ENCODE measurements at places on chromosomes 6 and 20.

DNA sequence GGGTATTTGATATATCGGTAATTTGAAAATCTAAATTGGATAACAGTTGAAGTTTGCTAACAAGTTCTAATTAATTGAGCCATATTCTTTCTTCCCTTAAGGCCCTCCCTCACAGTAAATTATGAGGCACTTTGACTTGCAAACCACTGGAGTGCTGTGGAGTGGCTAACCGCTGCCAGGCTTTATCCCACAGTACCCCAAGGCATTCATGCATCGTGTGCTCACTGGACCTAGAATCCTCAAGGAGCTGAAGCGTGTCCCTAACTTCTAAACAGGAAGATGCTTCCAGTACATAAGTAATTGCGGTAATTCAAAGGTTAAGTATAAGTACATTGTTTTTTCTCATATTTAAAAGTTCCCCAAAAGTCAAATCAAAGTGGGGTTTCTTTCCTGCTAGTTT lies 499.9 kb downstream of the TFAP2A start:
- no peak for DNase-seq

DNA sequence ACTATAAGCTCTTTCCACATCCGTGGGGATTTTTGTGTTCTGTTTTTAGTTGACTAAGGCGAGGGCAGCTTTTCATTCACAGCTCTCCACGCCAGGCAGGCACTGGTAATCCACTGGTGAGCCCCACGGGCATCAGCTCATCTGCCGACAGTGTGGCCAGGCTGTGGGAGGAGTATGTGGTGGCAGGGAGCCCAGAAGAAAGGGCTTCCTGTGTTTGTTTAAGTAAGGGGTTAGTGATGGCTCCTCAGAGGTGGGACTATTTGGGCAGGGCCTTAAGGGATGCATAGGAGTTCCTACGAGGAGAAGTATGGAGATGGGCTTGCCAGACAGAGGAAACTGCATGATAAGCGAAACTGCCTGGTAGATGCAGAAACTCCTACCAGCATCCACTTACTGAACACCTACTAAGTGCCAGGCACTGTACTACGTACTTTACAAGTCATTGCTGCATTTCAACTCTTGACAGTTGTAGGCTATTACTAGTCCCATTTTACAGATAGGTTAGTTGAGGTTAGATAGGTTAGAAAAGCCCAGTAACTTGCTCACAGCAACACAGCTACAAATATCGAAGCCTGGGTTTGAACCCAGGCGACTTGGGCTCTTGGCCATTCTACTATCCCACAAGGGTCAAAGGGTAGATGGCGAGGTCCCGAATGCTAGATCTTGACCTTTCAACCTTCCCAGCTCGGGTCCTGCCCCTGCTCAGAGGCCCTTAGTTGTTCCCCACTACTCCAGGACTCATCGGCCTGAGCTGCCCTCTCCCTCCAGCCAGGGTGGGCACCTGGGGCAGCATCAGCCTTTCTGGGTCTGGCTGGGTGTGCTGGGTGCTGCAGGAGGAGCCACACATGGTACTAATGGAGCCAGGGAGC lies 55.1 kb downstream of the CEBPB start:
- no peak for DNase-seq

- no peak for DNase-seq
These were observed 15.8 kb downstream of the SHPRH start for GRCh38 chr6:145948328-145948727.

- DNase-seq, result no peak
These were observed 18.1 kb downstream of the ELMO2 start for GRCh38 chr20:46388201-46388836.

DNA sequence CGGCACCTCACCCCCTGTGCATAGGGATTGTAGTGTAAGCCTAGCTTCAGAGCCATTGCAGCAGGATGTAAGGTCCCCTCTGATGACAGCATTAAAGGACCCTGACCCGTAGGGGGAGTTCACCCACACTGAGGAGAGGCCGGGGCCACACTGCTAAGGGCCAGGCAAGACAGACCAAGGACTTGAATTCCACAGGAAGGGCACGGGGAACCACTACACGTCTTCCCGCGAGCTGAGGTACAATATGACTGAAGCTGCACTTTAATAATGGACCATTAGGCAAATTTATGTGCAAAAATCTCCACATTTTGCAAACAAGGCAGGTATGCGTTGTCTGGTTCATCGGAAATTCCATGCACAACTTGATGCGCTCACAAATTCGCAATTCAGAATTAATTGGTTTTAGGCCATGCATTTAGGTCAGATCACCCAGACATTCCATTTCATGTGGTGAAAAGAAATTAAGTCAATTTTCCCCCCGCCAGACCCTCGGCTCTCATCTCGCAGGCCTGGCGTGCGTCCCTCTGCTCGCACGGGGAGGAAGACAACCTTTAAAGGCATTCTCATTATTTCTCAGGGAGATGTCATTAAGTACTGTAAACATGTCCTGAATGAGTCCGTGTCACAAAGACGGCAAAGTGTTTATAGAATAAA lies 111.8 kb downstream of the FOXA2 start:
- no peak for DNase-seq

GRCh38 chr6:140285471-140285870 lies 911.0 kb upstream of the CITED2 start:
- DNase-seq, result no peak

DNA sequence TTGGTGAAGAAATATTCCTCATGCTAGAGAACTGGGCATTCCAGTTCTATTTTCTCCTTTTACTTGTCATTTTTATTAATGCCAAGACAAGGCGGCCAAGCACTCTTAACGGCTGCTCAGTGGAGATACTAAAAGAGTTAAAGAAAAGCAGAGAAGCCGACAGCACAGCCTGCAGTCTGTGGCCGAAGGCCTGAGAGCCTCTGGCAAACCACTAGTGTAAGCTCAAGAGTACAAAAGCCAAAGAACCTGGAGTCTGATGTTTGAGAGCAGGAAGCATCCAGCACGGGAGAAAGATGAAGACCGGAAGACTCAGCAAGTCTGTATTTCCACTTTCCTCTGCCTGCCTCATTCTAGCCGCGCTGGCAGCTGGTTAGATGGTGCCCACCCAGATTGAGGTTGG lies 167.1 kb upstream of the FUT9 start:
- no peak for DNase-seq

DNA sequence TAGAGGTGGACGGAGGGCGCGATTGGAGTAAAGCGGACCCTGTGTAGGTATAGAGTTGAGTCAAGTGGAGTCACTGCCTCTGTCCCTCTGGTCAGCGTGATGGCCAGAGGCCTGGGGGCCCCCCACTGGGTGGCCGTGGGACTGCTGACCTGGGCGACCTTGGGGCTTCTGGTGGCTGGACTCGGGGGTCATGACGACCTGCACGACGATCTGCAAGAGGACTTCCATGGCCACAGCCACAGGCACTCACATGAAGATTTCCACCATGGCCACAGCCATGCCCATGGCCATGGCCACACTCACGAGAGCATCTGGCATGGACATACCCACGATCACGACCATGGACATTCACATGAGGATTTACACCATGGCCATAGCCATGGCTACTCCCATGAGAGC lies 479 bp downstream of the SLC39A7 start:
- DNase-seq, result no peak

DNA sequence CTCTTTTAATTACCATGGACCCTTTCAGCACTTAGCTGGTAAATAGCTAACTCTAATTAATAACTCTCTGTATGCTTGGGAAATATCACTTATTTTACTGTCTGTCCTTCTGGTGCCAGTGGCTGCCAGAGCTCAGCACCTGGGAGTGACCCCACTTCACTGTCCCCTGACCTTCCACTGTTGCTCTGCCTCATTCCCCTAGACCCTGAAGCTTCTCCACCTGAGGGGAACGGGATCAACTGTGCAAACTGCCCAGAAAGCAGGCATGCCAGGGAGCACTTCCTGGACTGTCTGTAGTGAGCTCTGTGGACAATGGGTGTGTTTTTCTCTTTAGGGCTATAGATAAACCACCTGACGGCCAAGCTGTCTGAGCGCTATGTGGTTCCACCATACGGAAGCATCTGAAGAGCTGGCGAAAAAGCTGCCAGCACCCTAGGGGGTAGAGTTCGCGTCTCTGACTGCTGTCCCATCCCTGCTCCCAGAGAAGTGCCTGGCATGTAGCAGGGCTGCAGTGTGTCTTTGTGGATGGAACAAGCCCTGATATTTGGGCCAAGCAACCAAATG lies 106.3 kb upstream of the FOXA2 start:
- no peak for DNase-seq

DNA sequence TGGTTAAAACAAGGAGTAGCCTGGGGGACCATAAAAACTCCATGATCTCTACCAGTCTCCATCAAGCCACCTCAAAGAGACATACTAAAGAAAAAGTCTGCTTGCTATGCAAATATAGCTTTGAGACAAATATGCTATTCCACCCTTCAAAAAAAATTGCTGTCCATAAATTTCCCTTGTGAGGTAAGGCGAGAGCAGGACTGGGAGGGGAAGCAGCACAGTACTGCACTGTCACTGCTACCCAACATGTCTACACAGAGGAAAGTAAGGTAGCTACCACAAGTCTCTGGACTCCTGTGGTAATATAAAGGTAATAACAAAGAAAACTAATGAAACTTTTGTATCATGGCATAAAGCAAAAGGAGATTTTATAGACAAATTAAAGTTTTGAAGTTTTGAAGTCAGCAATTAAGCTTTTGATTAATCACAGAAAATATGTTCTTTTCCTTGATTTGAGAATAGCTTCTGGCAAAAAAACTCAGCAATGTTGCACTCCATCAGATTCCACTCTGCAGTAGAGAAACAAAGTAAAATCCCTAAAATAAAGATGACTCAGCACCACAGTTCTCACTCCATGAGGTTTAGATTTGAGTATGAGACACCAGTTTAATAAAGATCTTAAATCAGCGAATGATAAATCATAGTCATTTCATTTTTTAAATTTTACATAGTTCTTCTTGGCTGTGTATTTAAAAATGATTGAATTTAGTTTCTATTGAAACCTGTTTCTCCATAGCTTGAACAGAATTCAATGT lies 602.4 kb downstream of the COL12A1 start:
- no peak for DNase-seq

DNA sequence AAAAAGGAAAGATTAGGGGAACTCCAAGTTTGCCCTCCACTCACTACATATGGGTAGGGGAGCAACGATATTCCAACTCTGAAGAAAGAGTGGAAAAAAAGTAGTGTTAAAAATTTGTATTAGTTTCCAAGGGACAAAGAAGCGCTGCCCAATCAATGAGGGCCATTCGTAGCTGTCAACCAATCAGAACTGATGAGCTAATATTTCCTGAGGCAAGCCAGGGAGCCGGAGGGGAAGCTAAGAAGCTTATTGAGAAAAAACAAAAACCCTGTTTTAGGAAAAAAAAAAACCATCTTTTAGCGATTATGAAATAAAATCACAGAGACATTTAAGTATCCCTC lies 59.5 kb downstream of the TRIM38 start:
- DNase-seq, result peak; percentile 15

DNA sequence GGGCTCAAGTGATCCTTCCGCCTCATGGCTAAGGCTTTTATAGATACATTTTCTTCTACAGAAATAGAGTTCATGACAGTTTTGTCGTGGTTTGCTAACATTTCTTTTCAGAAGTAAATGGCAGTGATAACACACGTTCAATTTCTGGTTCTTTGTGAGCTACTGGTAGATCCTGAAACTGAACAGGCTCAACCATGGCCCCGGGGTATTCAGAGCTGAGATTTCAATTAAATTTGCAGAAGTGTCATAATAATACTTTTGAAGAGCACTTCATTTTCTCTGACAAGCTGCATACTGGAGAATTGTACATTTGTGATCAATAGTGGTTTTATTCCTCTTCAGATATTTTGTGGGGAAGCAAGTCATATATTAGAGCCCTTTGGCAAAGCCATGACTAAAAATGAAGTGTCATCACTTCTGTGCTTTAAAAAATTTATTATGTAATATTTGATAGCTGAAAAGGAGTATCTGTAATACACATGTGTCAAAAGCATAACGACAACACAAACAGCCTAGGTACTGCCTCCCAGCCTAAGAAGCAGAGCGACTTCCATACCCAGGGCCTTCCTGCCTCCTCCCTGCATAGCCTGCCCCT lies 84.3 kb upstream of the SCP2D1 start:
- no peak for DNase-seq

GRCh38 chr20:49476016-49476355 lies 6.5 kb downstream of the KCNB1 start:
- no peak for DNase-seq

DNA sequence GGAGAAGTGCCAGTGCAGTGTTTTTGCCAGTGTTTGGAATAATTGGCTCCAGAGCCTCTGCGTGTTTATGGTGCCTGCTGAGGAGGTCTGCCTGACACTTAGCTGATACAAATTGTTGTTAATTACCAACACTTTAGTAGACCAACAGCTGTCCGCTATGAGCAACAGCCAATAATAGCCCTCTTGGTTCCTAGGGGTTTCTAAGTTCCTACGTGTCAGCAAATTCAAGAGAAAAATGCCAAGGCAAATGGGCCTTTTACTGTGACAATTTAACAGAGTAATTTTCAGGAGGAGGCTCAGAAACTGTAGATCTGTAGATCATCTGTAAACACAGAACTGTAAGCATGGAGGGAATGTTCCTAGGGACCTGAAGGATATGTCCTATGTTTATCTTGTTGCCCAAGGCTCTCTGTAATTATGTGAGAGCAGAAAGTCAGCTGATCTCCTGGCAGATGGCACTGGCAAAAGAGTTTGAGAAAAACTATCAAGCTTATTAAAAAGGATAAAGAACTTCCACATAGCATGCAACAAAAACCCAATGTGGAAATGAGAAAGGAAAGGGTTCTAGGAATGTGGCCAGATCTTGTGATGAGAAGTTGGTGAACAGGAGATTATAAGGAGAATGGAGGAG lies 157.7 kb downstream of the GJA1 start:
- no peak for DNase-seq

- DNase-seq, result no peak
These were observed 61.1 kb downstream of the TMEM170B start for GRCh38 chr6:11598687-11599086.

DNA sequence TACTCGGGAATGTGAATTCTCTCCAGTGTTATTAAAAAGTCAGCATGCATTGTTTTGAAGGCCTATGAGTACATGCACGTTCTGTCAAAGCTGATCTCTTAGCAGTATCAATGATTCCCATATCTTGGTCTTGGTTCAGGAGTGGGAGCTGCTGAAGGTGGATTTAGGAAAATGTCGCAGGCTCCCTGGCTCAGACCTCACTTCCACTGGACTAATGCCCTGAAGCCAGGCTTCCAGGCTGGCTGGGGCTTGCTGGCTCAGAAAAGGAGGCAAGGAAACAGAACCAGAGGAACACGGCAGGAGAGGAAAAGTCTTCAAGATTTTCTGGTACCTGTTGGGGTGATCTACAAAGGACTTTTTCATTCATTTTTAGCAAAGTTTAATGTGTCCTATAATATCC lies 81.6 kb downstream of the OLIG3 start:
- no peak for DNase-seq

- DNase-seq, result no peak
These were observed 42.6 kb downstream of the KCNS1 start for GRCh38 chr20:45058168-45058850.

DNA sequence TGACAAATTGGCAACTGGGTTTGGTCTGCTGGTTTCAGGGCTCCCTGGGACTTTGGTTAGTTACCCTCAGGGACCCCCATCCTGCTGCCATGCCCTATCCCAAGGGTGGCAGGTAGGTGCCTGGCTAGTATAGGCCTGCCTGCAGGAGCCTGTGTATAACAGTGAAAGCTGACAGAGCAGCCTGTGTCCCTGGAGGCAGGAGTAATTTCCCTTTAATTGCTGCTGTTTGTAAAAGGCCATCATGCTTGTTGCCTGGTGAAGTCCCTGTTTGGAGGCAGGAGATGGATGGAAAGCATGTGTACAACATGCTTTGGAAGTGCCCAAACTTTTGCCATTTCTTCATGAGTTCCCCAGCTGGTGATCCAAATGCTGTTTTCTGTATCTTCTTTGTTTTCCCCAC lies 30.1 kb downstream of the CMTR1 start:
- no peak for DNase-seq

- no peak for DNase-seq
These were observed 13.8 kb downstream of the PCIF1 start for GRCh38 chr20:45948261-45948733.
